ENCODE measurements at places on chromosomes 2 and 18. TPM values are rescaled to one million over a fixed set of nuclear protein-coding genes. Genes with fewer than 3 reads are reported as not detected.
A peak's percentile ranks its signal among the peaks of the same experiment; 100 is the strongest.

GRCh38 chr2:230955163-230955737, 30.2 kb upstream of the GPR55 start:
- peaks cover 15% of the 10 kb centered on the region for H3K4me1 ChIP-seq
- H3K27ac ChIP-seq, result no peak overlapping the region
- DNase-seq, result no peak
- no peak overlapping the region for H3K4me3 ChIP-seq

DNA sequence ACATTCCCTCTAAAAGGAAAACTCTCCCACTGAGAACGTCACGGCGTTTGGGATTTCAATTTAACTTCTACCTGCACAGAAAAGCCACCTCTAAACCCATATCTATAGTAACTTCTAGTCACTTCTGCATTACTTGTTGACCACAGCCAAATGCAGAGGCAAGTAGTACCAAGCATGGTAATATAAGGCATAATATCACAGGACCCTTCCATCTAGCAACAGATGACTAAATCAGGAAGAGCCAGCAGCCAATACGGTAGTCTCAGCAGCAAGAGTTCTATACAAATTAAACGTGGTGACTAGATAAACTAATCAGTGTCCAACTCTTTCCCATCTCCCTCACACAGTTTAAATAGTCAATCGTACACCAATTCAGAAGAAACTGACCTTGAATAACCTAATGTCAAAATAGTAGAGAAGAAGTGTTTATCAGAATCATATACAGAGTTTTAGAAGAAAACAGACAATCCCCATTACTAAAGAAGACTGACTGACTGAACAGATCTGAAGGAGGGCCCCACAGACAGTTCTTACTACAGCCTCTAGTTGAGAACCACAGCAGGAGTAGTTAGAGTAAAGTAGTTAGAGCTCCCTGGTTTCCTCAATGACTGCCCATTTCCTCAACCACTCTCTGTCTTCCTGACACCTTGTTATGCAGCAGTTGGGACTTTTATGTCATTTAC, 30.0 kb downstream of the MEMO1 start:
- no peaks in the 10 kb centered on the region for H3K27me3 ChIP-seq
- no peak for DNase-seq
- peaks cover 17% of the 10 kb centered on the region for H3K4me1 ChIP-seq
- H3K27ac ChIP-seq, result no peak overlapping the region
- no peak overlapping the region for H3K4me3 ChIP-seq

TSGA10 gene
- 3.7 TPM for total RNA-seq

- H3K4me1 ChIP-seq, result no peaks in the 10 kb centered on the region
- H3K27ac ChIP-seq, result no peak overlapping the region
- no peaks in the 10 kb centered on the region for H3K36me3 ChIP-seq
- no peaks in the 10 kb centered on the region for H3K27me3 ChIP-seq
- no peak for DNase-seq
- no peak overlapping the region for H3K4me3 ChIP-seq
Observed at GRCh38 chr2:67671464-67672450, 274.6 kb downstream of the ETAA1 start.

GPR75 gene
- total RNA-seq, result 5.4 TPM

ATOH8 gene
- 66.5 TPM for total RNA-seq

- H3K36me3 ChIP-seq, result no peaks in the 10 kb centered on the region
- H3K27ac ChIP-seq, result peak overlapping the region; percentile 56
- no peak overlapping the region for H3K4me3 ChIP-seq
- no peak for DNase-seq
- no peaks in the 10 kb centered on the region for H3K4me1 ChIP-seq
- no peaks in the 10 kb centered on the region for H3K27me3 ChIP-seq
Observed at GRCh38 chr2:8627692-8628085, 54.2 kb upstream of the ID2 start.

DNA sequence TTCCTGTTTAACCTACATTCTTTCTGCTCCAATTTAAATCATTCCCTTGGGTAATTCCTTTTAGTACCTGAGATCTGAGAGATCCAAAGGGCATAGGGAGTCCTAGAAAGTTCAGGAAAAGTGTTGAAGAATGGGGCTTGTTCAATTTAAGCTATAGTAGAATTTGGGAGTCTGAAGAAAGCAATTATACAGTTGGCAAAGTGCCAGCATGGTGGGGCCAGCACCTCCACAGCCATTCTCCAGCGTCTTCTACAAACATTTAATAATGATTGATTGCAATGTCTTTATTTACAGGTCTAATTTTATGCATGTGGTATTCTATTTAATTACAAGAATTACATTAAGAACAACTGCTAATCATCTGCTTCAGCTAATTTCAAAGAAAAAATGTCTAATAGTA, 957.7 kb upstream of the GYPC start:
- H3K4me3 ChIP-seq, result no peak overlapping the region
- H3K27ac ChIP-seq, result no peak overlapping the region
- no peaks in the 10 kb centered on the region for H3K4me1 ChIP-seq

DNA sequence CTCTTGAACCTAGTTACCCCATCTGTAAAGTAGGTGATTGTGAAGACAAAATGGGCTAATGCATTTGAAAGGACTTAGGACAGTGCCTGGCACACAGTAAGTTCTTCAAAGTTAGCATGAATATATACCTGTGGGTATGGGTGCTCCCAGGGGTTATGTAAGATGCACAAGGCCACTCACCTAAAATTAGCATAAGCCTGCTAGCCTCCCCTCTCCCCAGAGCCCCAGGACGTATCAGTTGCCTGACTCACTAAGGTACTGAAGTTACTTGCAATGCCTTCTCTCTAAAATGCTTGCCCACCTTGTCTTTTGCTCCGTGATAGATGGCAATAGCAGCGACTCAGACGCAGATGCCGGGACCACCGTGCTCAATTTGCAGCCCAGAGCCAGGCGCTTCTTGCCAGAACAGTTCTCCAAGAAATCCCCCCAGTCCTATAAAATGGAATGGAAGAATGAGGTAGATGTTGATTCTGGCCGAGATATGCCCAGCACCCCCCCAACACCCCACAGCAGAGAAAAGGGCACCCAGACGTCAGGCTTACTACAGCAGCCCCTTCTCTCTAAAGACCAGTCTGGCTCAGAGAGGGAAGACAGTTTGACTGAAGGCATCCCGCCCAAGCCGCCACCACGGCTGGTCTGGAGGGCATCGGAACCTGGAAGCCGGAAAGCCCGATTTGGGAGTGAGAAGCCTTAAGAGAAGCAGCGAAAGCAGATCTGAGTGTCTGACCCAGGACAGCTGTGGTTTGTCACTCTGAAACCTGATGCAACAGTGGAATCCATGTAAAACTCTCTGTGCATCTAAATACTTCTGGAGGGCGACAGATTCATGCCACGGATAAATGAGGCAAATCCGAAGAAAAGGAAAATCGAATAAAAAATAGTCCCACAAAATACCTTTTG, 53.8 kb upstream of the TMEM182 start:
- no peak overlapping the region for H3K27ac ChIP-seq
- no peaks in the 10 kb centered on the region for H3K27me3 ChIP-seq
- no peaks in the 10 kb centered on the region for H3K4me1 ChIP-seq
- H3K36me3 ChIP-seq, result no peaks in the 10 kb centered on the region
- DNase-seq, result no peak
- H3K4me3 ChIP-seq, result no peak overlapping the region

AQP12B gene
- total RNA-seq, result not detected

- no peak for DNase-seq
- no peaks in the 10 kb centered on the region for H3K36me3 ChIP-seq
- H3K27ac ChIP-seq, result no peak overlapping the region
Observed at GRCh38 chr2:1806254-1806653, 61.9 kb upstream of the PXDN start.

CD302 gene
- 56.5 TPM for total RNA-seq

CHST10 gene
- total RNA-seq, result 5.6 TPM

- no peaks in the 10 kb centered on the region for H3K27me3 ChIP-seq
- peak; percentile 77 for DNase-seq
- no peaks in the 10 kb centered on the region for H3K36me3 ChIP-seq
- no peak overlapping the region for H3K27ac ChIP-seq
- H3K4me1 ChIP-seq, result peaks cover 7% of the 10 kb centered on the region
- no peak overlapping the region for H3K4me3 ChIP-seq
Observed at GRCh38 chr2:119674711-119675500, 4.1 kb upstream of the TMEM177 start.

NOSTRIN gene
- total RNA-seq, result 30.0 TPM

- no peaks in the 10 kb centered on the region for H3K36me3 ChIP-seq
- no peak overlapping the region for H3K4me3 ChIP-seq
- peaks cover 12% of the 10 kb centered on the region for H3K4me1 ChIP-seq
- H3K27ac ChIP-seq, result peak overlapping the region; percentile 39
- no peaks in the 10 kb centered on the region for H3K27me3 ChIP-seq
Observed at GRCh38 chr2:26605195-26605998, 35.8 kb downstream of the CIB4 start.

DNA sequence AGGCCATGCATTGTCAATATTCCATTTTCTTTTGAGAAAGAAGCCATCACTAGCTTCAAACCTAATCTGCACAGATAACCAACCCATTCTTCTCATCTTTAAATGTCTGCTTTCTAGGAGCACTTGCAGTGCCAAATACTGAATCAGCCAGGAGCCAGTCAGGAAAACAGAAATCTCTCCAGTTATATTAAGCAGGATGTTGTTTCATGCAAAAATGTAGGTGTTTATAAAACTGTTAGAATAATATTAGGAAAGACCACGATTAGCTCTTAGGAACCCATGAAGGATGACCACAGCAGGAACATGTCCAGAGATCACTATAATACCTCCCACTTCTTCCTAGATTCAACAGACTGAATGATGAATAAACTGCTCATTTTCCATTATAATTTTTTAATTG, 86.0 kb downstream of the TTC32 start:
- no peaks in the 10 kb centered on the region for H3K27me3 ChIP-seq
- H3K27ac ChIP-seq, result no peak overlapping the region
- no peaks in the 10 kb centered on the region for H3K36me3 ChIP-seq
- no peak for DNase-seq
- H3K4me1 ChIP-seq, result peaks cover 11% of the 10 kb centered on the region

DNA sequence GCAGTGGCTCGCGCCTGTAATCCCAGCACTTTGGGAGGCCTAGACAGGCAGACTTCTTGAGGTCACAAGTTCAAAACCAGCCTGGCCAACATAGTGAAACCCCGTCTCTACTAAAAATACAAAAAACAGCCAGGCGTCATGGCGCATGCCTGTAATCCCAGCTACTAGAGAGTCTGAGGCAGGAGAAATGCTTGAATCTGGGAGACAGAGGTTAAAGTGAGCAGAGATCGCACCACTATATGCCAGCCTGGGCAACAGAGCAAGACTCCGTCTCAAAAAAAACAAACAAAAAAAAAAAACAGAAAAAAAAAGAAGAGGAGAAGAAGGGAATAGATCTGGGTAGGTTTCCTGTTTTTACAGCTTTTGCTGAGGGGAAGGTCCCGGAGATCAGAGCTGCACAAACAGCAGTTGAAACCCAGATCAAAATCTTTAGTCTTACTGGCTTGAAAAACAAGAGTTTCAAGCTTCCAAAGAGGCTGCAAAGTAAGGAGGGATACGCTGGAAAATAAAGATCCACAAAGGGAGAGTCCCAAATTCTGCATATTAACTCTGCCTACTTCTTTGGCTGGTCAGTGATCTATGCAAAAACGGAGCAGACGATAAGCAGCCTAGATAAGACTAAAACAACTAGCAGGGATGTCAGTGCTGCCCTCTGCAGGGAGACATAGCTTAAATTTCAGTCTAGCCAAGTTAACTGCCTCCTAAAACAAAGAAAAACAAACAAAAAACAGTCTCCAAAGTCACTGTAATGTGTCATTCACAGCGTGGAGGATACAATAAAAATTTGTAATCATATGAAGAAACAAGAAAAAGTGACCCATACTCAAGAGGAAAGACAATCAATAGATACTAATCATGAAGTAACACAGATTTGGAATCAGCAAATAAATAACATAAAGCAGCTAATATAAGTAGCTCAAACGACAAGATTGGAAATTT, 74.1 kb downstream of the TLK1 start:
- no peak overlapping the region for H3K4me3 ChIP-seq
- DNase-seq, result no peak
- H3K27me3 ChIP-seq, result no peaks in the 10 kb centered on the region
- no peaks in the 10 kb centered on the region for H3K36me3 ChIP-seq

GRCh38 chr2:18855027-18855426, 265.7 kb upstream of the NT5C1B start:
- no peaks in the 10 kb centered on the region for H3K27me3 ChIP-seq
- DNase-seq, result no peak
- H3K27ac ChIP-seq, result no peak overlapping the region
- no peaks in the 10 kb centered on the region for H3K4me1 ChIP-seq

DNA sequence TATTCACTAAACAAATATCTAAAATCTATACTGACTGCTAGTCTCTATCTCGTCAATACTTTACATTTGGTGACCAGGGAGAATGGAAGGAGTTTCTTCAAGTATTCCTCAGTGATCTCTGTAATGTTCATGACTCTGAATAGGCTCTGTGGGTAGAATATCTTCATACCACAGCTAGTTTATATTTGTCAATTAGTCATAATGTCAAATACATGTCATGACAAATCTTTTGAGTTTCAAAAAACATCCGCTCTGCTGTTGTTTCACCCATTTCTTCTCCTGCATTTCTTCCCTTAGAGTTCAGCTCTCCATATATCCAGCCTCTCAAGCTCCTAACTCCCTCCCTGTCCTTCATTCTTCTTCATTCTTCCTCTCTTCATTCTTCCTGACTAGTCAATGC, 206.5 kb upstream of the FANCL start:
- no peak overlapping the region for H3K4me3 ChIP-seq
- no peak overlapping the region for H3K27ac ChIP-seq
- H3K4me1 ChIP-seq, result no peaks in the 10 kb centered on the region
- H3K27me3 ChIP-seq, result no peaks in the 10 kb centered on the region
- H3K36me3 ChIP-seq, result no peaks in the 10 kb centered on the region

GRCh38 chr2:231228974-231229529, 30.6 kb downstream of the ARMC9 start:
- H3K4me1 ChIP-seq, result no peaks in the 10 kb centered on the region
- H3K4me3 ChIP-seq, result no peak overlapping the region
- H3K36me3 ChIP-seq, result no peaks in the 10 kb centered on the region
- DNase-seq, result no peak
- H3K27ac ChIP-seq, result no peak overlapping the region

GRCh38 chr2:141323571-141323970, 807.2 kb downstream of the LRP1B start:
- no peaks in the 10 kb centered on the region for H3K4me1 ChIP-seq
- no peaks in the 10 kb centered on the region for H3K36me3 ChIP-seq
- no peak overlapping the region for H3K27ac ChIP-seq
- no peaks in the 10 kb centered on the region for H3K27me3 ChIP-seq
- no peak overlapping the region for H3K4me3 ChIP-seq
- DNase-seq, result no peak

CYP27C1 gene
- 3.2 TPM for total RNA-seq

GRCh38 chr18:79869591-79870300, 72.0 kb downstream of the KCNG2 start:
- H3K4me1 ChIP-seq, result no peaks in the 10 kb centered on the region
- H3K36me3 ChIP-seq, result no peaks in the 10 kb centered on the region
- no peaks in the 10 kb centered on the region for H3K27me3 ChIP-seq
- DNase-seq, result no peak

IL36RN gene
- 0.25 TPM for total RNA-seq

DNA sequence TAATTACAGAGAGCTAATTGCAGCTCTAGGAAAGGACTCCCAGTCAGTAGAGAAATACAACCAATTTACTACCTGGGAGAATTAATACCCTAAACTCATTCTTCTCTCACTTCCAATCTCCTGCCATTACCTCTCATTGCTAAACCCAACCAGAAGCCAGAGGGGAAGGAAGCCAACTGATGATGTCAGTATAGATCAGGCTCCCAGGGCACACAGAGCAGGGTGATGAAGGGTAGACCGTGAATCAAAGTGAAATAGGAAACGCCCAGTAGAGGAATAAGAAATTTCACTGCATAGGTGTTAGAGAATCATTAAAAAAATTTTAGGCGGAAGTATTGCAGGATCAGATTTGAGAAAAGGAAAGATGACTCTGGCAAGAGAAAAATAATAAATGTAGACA, 456.8 kb upstream of the NXPH2 start:
- H3K4me1 ChIP-seq, result no peaks in the 10 kb centered on the region
- H3K27ac ChIP-seq, result no peak overlapping the region
- H3K27me3 ChIP-seq, result no peaks in the 10 kb centered on the region
- no peak for DNase-seq
- H3K4me3 ChIP-seq, result no peak overlapping the region

CHPF gene
- 41.5 TPM for total RNA-seq
